NCI-H2081 (cell line): ENCODE measurements at places on chromosomes 4 and X.

- no peak for DNase-seq
Measured at GRCh38 chr4:112894480-112894879, 155.0 kb upstream of the ANK2 start.

DNA sequence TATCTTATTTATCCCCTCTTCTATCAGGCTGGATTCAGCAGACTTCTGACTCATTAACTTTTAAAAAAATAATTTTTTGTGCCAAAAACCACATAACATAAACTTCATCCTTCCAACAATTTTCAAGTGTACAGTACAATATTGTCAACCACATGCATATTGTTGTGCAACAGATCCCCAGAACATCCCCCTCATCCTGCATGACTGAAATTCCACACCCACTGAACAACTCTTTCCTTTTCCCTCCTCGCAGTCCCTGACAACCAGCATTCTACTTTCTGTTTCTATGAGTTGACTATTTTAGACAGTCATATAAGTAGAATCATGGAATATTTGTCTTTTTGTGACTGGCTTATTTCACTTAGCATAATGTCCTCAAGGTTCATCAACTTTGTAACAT, 2.2 kb upstream of the MID2 start:
- DNase-seq: no peak

- DNase-seq: no peak
Measured at GRCh38 chr4:85762529-85762871, 287.6 kb downstream of the ARHGAP24 start.

DNA sequence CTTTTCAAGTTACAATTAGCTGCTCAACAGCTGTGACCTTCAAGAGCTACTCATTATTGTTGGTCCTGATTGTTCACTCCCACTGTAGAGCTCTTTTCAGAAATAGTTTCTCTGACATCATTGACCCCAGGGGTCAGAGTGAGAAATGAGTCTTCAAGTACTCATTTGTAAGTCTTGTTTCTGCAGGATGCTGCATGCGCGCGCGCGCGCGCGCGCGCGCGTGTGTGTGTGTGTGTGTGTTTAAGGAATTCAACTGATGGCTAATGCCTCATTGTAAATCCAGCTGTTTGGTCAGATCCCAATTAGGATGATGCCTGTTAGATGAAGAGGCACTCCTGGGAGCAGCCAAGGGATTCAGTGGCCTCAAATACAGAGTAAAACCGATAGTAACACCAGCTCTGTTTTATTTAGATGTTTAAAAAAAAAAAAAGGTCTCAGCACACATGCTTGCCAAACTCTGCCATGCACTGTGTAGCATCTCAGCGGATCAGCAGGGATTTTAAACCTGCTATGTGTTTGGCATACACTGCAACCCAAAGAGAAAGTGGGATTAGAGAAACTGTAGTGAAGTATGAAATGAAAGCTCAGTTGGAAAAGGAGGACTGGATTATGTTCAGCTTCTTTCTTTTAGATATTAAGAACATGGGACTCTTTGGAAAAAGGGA, 332.3 kb downstream of the ADGRL3 start:
- no peak for DNase-seq

- DNase-seq: no peak
Measured at GRCh38 chrX:10090319-10090718, 66.5 kb upstream of the CLCN4 start.

DNA sequence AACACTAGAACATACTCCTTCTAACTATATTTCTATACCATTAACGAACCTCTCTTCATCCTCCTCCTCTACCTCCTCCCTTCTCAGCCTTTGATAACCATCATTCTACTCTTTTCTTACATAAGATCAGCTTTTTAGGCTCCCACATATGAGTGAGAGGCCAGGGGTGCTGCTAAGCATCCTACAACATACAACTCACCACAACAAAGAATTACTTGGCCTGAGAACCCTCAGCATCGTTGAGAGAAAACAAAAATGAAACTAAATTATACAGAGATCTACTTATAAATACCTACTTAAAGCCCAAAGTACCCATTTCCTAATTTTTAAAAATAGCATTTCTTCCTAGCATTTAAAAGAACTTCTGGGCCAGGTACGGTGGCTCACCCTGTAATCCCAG, 77.7 kb downstream of the CC2D2A start:
- DNase-seq: no peak

DNA sequence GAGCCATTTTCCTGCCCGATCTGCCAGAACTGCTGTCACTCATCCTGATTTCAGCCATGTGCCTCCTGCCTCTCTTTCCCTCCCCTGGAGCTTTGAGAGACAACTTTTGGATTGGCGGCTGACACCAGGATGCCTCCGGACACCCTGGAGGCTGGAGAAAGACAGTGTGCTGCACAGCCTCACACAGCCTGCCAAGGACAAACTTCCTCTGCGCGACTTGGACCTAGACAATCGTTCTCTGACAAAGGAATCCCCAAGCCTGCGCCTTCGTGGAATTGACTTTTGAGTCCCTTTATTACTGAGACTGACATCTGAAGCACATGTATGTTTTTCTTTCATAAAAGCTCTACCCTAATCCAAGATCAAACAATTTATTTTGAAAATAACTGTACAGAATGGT, 10.8 kb upstream of the LDB2 start:
- DNase-seq: no peak

- DNase-seq: peak; percentile 11
Measured at GRCh38 chr4:121370729-121371325, 10.0 kb downstream of the QRFPR start.

GRCh38 chrX:30635630-30636029, 17.6 kb upstream of the GK start:
- no peak for DNase-seq

DNA sequence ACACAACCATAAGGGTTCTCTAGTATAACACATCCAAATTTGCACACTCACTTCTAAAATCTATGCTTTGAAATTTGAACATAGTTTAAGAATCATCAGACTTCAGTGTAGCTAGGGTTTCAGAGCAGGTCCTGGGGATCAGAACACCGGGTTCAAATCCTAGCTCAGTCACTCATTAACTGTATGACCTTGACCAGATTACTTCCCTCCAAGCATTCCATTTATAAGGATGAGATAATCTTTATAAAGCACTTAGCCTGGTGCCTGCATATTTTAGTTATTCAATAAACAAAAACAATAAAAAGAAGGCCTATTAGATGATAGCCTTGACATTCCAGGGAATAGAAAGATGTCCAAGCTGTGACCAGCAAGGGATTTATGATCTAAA, 4.8 kb upstream of the STBD1 start:
- DNase-seq: no peak

DNA sequence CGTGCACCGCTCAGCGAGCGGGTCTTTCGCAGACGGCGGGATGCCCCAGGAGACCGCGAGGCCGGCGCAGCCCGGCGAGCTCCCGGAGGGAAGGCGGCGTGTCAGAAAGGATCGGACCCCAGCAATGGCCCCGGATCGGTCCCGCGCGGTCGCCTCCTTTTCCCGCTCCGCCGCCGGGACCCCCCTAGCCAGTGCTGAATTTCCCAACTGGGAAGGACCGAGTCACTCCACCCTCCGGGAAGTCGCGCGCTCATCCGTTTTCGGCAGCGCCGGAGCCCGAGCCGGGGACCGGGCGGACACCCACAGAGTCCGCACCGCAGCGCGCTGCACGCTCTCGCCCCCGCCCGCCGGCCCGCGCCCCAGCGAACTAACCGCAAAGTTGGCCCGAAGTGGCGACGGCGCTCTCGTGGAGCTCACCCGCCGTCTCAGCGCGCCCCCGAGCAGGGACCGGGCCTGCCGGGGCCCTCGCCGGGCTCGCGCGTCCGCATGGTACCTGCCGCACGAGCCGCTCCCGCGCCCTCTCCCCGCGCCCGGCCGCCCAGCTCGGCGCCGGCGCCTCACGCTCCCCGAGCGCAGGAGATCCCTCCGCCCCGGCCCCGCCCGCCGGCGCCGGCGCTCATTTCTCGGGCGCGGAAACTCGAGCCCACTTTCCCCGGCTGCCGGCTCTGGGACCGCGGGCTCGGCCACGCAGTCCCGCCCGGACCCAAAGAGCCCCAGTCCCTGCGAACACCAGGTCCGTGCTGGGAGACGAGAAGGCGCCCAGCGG, at the start of gene FAT1:
TSS of gene FAT1 (minus strand) at position 565 of the 766 bp plus-strand sequence. CDS start 14,029 bp downstream, outside the sequence.
- peak; percentile 49 for DNase-seq

GRCh38 chrX:28010875-28011274, 29.6 kb upstream of the DCAF8L1 start:
- no peak for DNase-seq

GRCh38 chr4:173025131-173025530, 143.5 kb upstream of the GALNT7 start:
- peak; percentile 73 for DNase-seq

DNA sequence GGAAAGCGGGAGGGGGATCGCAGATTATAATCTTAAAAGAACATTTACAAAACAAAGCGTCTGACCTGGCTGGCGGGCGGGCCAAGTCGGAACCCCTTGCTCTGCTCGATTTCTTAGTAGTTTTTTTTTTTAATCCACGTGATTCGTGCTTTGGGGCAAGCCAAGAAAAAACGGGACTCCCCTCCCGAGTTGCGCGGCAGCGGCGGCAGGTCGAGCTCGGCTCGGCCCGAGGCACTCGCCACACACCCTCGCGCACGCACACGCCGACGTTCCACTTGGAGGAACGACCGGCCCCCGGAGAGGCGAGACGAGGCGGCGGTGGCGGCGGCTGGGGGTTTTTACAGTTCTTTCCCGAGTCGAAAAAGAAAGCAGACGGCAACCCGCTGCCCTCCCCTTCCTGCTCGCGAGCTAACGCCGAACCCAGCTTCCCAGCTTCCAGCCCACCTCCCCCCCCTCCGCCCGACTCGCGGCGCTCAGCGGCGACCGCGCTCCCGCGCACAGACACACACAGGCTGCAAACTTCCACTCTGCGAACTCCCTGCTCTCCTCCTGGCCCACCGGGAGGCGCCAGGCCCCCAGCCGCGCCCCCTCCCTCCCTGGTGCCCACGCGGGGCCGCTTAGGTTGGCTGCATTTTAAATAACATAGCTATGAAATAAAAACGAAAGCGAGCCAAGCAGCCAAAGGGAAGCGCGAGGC, 1.2 kb downstream of the BCOR start:
- peak; percentile 32 for DNase-seq

DNA sequence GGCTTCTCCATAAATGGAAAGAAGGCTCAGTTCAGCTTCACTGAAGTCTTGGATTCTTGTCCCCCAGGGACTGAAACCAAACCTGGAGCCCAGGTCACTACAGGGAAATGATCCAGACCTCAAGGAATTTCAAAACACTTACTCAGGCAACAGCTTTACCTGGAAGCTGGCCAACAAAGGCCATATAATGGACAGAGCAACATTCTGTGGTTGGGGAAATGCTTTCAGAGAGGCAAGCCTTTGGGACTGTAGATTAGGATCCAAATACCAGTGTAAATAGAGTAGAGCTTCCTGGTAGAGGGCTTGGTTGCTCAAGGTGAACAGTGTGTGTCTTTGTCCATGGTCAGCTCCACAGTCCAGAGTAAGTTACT, 57.0 kb upstream of the PROM1 start:
- DNase-seq: no peak

DNA sequence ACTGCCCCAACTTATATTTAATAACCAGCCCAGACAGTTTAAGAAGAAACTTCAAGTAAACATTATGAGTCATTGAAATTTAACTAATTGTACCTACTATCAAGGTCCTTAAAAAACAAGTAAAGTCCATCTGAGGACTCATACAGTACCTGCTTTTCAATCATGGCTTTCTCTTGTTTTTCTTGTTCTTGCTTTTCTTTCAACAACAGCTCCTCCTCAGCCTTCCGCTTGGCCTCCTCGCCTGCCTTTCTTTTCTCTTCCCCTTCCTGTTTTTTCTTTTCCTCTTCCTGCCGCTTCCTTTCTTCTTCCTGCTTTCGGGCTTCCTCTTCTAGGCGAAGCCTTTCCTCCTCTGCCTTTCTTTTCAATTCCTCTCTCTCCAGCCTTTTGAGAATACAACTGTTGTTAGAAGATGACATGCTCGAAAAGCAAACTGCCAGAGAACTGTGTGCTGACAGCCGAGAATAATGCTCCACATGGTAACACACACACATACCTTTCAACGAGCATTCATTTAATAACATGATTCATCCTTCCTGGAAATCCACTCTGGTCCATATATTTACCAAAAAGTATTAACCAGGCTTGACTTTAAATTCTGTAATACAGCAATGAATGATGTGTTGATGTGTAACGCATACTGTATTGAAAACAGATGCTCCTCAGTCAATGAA, 25.2 kb upstream of the BCLAF3 start:
- no peak for DNase-seq

GRCh38 chr4:106854569-106855351, 181.4 kb downstream of the DKK2 start:
- no peak for DNase-seq

DNA sequence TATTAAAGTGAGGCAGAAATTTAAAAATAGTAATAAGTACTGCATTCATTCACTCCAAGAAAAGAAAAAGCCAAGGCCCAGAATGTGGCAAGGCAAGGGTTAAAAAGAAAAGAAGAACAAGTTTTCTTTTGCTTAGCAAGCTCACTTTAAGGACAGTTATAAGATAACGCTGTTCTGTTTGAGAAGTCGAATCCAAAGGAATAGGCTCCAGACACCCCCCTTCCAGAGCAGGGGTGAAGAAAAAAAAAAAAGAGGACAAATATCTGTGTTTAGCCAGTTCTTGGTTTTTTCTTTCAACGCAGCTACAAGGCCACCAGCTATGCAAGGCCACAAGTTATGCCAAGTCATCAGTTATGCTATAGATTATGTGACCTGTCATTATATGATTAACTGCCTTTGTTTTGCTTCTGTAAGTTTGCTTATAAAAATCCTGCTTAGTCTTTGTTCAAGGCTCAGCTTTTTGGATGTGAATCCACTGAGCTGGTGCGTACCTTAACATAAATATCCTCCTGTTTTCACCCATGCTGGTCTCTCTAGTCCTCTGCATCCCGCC, 1.4 kb downstream of the GRK4 start:
- no peak for DNase-seq

- peak; percentile 45 for DNase-seq
Measured at GRCh38 chr4:127732623-127733328, 2.6 kb downstream of the SLC25A31 start.

DNA sequence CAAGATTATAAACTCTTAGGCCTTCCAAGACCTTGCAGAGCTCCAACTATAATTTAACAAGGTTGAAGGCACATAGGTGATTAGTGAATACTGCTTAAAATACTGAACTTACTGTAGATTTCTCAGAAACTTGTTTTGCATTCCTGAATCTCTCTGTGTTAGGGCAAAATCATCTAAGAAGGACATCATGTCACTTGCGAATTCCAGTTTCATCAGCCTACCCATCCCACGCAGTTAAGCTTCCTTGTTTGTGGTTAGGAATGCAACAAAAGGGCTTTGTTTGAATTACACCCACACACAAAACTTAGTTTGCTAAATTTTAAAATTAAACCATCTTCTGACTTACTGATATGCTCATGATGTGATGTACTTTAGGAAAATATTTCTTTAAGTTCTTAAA, 174.0 kb downstream of the SOWAHB start:
- DNase-seq: no peak
